ENCODE measurements at places on chromosomes 6 and 20. TPM values are rescaled to one million over a fixed set of nuclear protein-coding genes. Genes with fewer than 3 reads are reported as not detected.

The PSORS1C1 gene
- not detected for total RNA-seq

The OPRM1 gene
- not detected for total RNA-seq

The TMEM74B gene
- total RNA-seq: 6.0 TPM

The TTLL9 gene
- not detected for total RNA-seq

The BEND3 gene
- 5.1 TPM for total RNA-seq

The ANGPT4 gene
- total RNA-seq: not detected

- H3K27ac ChIP-seq: no peak overlapping the region
- H3K4me3 ChIP-seq: no peak overlapping the region
- peaks cover 43% of the 10 kb centered on the region for H3K27me3 ChIP-seq
These were observed 70.0 kb upstream of the TBXT start for GRCh38 chr6:166237617-166238016.

GRCh38 chr6:150276168-150276936, 92.5 kb upstream of the IYD start:
- H3K27me3 ChIP-seq: peaks cover 20% of the 10 kb centered on the region
- H3K4me1 ChIP-seq: no peaks in the 10 kb centered on the region
- H3K4me3 ChIP-seq: no peak overlapping the region
- no peaks in the 10 kb centered on the region for H3K36me3 ChIP-seq
- no peak overlapping the region for H3K27ac ChIP-seq
- no peak for ATAC-seq

- peaks cover 15% of the 10 kb centered on the region for H3K27me3 ChIP-seq
- H3K4me1 ChIP-seq: peaks cover 5% of the 10 kb centered on the region
- ATAC-seq: peak; percentile 74
- peak overlapping the region; percentile 76 for H3K4me3 ChIP-seq
These were observed 1.2 kb downstream of the PLAGL1 start for GRCh38 chr6:144006736-144007477.

DNA sequence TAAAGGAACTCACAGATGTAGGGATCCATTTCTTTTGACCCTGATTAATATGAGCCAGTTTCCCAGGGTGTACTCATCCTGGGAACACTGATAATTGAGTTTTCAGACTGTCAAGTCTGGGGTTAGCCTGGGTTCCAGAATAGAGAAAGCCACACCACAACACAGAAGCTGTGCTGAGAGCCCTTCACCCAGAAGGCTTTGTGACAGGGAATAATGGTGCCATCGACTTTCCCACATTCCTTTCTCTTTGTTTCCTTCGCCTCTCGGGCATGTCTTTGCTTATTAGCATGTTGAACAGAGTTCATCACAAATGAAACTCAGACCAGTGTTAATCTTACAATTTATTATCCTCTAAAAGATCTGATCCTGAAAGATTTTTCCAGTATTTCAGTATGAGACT, 95.0 kb downstream of the TCP11 start:
- H3K36me3 ChIP-seq: no peaks in the 10 kb centered on the region
- H3K27ac ChIP-seq: no peak overlapping the region
- peaks cover 8% of the 10 kb centered on the region for H3K4me1 ChIP-seq

DNA sequence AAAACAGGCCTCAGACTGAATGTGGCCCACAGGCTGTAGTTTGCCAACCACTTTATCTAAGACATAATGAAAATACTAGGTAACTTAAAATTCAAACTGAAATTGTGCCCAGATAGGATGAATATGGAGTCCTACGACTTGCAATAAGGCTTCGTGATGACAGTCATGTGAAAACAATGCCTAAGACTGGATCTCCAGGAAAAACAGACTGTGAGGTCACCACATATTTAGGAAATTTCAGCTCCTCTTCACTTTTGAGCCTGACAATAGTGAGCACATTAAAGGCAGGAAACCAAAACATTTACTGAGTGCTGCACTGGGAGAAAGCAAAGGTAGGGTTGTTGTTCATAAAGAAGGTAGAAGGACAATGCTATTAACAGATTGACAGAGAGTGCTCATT, 50.0 kb downstream of the RTN4IP1 start:
- ATAC-seq: no peak
- H3K27ac ChIP-seq: no peak overlapping the region
- no peak overlapping the region for H3K4me3 ChIP-seq
- H3K27me3 ChIP-seq: no peaks in the 10 kb centered on the region

- no peaks in the 10 kb centered on the region for H3K4me1 ChIP-seq
- no peak for ATAC-seq
- no peak overlapping the region for H3K27ac ChIP-seq
- no peaks in the 10 kb centered on the region for H3K36me3 ChIP-seq
These were observed 11.7 kb downstream of the DAAM2 start for GRCh38 chr6:39803872-39804271.

- H3K4me3 ChIP-seq: no peak overlapping the region
- ATAC-seq: peak; percentile 48
- H3K27ac ChIP-seq: no peak overlapping the region
- peaks cover 7% of the 10 kb centered on the region for H3K4me1 ChIP-seq
These were observed 281.3 kb downstream of the FOXC1 start for GRCh38 chr6:1890987-1891386.

DNA sequence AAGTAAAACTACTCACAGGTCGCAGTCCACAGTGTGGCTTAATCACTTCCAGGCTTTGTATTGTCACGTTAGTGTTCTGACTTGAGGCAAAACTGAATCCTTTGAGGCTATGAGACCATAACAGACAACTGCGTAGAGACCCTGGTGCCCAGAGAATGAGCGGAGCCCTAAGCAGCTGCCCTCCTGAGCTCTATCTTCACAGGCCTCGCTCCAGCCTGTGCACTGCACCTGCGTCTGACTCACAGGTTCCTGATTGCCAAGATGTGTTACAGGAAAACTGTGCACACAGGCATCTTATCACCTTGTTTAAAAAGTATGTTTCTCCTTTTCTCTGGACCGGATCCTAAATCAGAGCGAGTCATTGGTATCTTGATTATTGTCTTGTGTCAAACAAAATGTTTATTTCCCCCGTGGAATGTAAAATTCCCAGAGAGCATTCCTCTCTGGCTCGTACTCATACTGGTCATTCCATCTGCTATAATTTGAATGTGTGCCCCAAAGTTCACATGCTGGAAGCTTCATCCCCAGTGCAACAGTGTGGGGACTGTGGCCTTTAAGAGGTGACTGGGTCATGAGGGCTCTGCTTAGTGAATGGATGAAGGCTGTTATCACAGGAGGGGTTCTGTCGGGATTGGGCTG, 25.7 kb downstream of the PRR18 start:
- no peaks in the 10 kb centered on the region for H3K4me1 ChIP-seq
- H3K27ac ChIP-seq: no peak overlapping the region
- H3K27me3 ChIP-seq: peaks cover 12% of the 10 kb centered on the region
- ATAC-seq: no peak

- peaks cover 1% of the 10 kb centered on the region for H3K27me3 ChIP-seq
- no peaks in the 10 kb centered on the region for H3K36me3 ChIP-seq
- no peak for ATAC-seq
- no peak overlapping the region for H3K27ac ChIP-seq
These were observed 7.0 kb downstream of the EMILIN3 start for GRCh38 chr20:41359541-41360011.

GRCh38 chr20:56430461-56430860, 18.4 kb downstream of the CASS4 start:
- H3K4me1 ChIP-seq: peaks cover 31% of the 10 kb centered on the region
- H3K36me3 ChIP-seq: no peaks in the 10 kb centered on the region
- H3K4me3 ChIP-seq: peak overlapping the region; percentile 70
- peak overlapping the region; percentile 90 for H3K27ac ChIP-seq

DNA sequence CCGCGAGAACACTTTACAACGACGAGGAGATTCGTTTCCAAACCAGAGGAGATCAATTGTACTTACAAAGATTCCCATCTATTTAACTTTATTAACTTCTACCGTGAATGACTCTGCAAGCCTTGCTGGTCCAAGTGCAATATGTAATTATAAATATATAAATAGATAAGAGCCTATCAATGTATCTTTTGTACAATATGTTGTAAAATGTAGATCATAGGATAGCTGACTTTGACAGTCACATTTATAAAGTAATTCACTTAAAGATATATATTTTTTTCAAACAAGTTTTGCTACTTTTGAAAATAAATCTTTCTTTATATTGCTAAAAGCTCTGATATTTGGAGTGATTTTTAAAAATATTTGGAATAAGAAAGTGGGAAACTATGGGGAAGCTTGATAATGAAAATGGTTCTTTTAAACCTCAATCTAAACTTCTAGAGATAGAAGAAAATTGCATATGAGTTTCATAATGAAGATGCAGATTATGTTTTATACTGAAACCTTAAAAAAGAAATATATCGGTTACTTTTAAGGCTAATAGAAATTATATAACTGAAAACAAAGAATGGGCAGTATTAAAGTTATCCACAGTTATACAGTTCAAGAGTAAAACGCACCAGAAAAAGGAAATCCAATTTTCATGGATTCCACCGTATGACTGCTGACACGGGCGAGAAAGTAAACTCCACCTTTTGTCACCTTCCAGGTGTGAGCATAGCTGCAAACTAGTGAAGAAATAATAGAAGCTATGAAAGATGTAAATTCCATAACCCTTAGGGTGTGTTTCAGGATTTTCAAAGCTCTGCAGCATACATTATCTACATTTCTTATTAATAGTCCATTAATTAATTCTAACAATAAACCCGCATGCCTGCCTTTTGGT, 3.3 kb downstream of the TCF21 start:
- peaks cover 9% of the 10 kb centered on the region for H3K36me3 ChIP-seq
- H3K27ac ChIP-seq: no peak overlapping the region
- peaks cover 81% of the 10 kb centered on the region for H3K27me3 ChIP-seq
- no peak for ATAC-seq
- peak overlapping the region; percentile 74 for H3K4me3 ChIP-seq

DNA sequence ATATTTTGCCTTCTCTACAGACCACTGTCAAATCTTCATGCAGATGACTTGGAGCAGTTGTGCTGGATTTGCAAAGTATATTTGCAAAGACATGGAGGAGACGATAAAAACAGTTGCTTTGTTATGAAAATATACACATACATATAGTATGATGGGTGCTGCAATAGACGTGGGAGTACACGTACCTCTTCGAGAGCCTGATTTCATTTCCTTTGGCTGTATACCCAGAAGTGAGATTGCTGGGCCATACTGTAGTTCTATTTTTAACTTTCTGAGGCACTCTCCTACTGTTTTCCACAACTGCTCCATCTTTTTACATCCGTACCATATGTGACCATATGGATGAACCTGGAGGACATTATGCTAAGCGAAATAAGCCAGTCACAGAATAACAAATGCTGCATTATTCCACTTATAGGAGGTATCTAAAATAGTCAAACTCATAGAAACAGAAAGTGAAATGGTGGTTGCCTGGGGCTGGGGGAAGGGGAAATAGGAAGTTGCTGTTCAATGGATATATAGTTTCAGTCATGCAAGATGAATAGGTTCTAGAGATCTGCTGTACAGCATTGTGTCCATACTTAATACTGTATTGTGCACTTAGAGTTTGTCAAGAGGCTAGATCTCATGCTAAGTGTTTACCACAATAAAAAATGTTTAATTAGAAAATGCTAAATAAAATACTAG, 223.8 kb downstream of the HAO1 start:
- H3K27me3 ChIP-seq: no peaks in the 10 kb centered on the region
- no peak overlapping the region for H3K4me3 ChIP-seq
- H3K36me3 ChIP-seq: no peaks in the 10 kb centered on the region
- ATAC-seq: no peak
- H3K27ac ChIP-seq: no peak overlapping the region

- H3K27me3 ChIP-seq: no peaks in the 10 kb centered on the region
- peak overlapping the region; percentile 95 for H3K4me3 ChIP-seq
- peak overlapping the region; percentile 7 for H3K27ac ChIP-seq
- peaks cover 6% of the 10 kb centered on the region for H3K36me3 ChIP-seq
- ATAC-seq: peak; percentile 39
These were observed 4.9 kb downstream of the SCML4 start for GRCh38 chr6:107819217-107819616.
